Activated T-cell treated with anti-CD3 and anti-CD28 coated beads, Interleukin-2, amount 50 U/mL, for 72 hours (primary cell): ENCODE measurements at places on chromosomes 12 and 14.

GRCh38 chr12:26571560-26571959, 261.4 kb downstream of the ITPR2 start:
- H3K27me3 ChIP-seq: no peaks in the 10 kb centered on the region
- H3K36me3 ChIP-seq: peaks cover 2% of the 10 kb centered on the region
- no peak overlapping the region for H3K27ac ChIP-seq
- no peak overlapping the region for H3K4me3 ChIP-seq

GRCh38 chr12:110916295-110916875, 4.0 kb downstream of the MYL2 start:
- H3K27ac ChIP-seq: no peak overlapping the region
- H3K27me3 ChIP-seq: peaks cover 7% of the 10 kb centered on the region
- no peak for DNase-seq
- no peak overlapping the region for H3K4me3 ChIP-seq
- no peaks in the 10 kb centered on the region for H3K4me1 ChIP-seq
- H3K36me3 ChIP-seq: no peaks in the 10 kb centered on the region

- no peak overlapping the region for H3K27ac ChIP-seq
- no peaks in the 10 kb centered on the region for H3K4me1 ChIP-seq
- DNase-seq: no peak
- no peaks in the 10 kb centered on the region for H3K36me3 ChIP-seq
- H3K27me3 ChIP-seq: no peaks in the 10 kb centered on the region
- H3K4me3 ChIP-seq: no peak overlapping the region
Observed at GRCh38 chr12:41993283-41993682, 151.4 kb downstream of the GXYLT1 start.

GRCh38 chr14:36361210-36361853, 40.9 kb upstream of the MBIP start:
- peaks cover 12% of the 10 kb centered on the region for H3K27me3 ChIP-seq
- no peaks in the 10 kb centered on the region for H3K4me1 ChIP-seq
- DNase-seq: no peak
- H3K36me3 ChIP-seq: no peaks in the 10 kb centered on the region
- no peak overlapping the region for H3K27ac ChIP-seq
- no peak overlapping the region for H3K4me3 ChIP-seq

GRCh38 chr12:14402697-14403096, 37.2 kb downstream of the ATF7IP start:
- peak overlapping the region; percentile 80 for H3K4me3 ChIP-seq
- H3K4me1 ChIP-seq: peaks cover 81% of the 10 kb centered on the region
- H3K27me3 ChIP-seq: no peaks in the 10 kb centered on the region
- DNase-seq: no peak

- no peak for DNase-seq
- no peaks in the 10 kb centered on the region for H3K36me3 ChIP-seq
- H3K4me3 ChIP-seq: no peak overlapping the region
- no peaks in the 10 kb centered on the region for H3K4me1 ChIP-seq
Observed at GRCh38 chr14:25055992-25056687, 6.2 kb upstream of the STXBP6 start.

DNA sequence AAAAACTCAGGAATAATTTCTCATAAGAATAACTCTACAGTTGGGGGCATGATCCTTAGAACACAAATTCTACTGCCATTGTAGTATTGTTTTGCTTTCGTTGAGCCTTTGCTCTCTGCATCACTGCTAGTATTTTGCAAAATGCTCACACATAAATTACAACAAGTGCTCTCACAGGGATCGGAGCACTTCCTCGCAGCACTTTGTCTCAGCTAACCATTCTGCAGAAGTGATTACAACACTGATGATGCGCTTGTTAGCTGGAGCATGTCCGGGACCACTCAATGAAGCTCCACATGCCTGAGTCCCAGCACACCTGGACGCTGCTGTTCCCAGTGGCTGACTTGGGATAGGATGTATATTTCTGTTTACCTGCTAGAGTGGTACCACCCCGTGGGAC, 31.6 kb downstream of the MOAP1 start:
- H3K27ac ChIP-seq: no peak overlapping the region
- no peaks in the 10 kb centered on the region for H3K36me3 ChIP-seq
- no peak overlapping the region for H3K4me3 ChIP-seq
- DNase-seq: no peak
- H3K4me1 ChIP-seq: peaks cover 10% of the 10 kb centered on the region
- H3K27me3 ChIP-seq: no peaks in the 10 kb centered on the region

GRCh38 chr12:46152456-46152855, 116.4 kb downstream of the SLC38A1 start:
- H3K27me3 ChIP-seq: peaks cover 7% of the 10 kb centered on the region
- DNase-seq: no peak
- H3K27ac ChIP-seq: no peak overlapping the region
- H3K4me1 ChIP-seq: peaks cover 3% of the 10 kb centered on the region
- H3K36me3 ChIP-seq: peaks cover 8% of the 10 kb centered on the region

DNA sequence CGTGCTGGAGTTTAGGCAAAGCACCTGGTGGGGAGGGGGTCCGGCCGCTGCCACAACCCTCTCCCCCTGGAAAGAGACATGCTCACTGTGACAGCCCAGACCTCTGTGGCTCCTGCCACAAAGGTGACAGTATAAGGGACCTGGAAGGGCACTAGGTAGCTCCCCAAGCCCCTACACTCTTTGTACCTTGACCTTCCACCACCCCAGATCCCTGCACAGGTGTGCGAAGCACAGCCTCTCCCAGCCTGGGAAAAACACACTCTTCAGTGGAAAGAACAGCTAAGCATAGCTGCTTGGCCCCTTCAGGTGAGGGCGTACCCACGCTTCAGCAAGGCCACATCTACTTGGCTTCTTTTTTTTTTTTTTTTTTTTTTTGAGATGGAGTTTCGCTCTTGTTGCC, 4.9 kb upstream of the PLA2G1B start:
- H3K27me3 ChIP-seq: no peaks in the 10 kb centered on the region
- no peak overlapping the region for H3K4me3 ChIP-seq

- H3K4me3 ChIP-seq: peak overlapping the region; percentile 25
- no peak for DNase-seq
- H3K36me3 ChIP-seq: peaks cover 3% of the 10 kb centered on the region
- peak overlapping the region; percentile 76 for H3K27ac ChIP-seq
- peaks cover 14% of the 10 kb centered on the region for H3K27me3 ChIP-seq
- peaks cover 27% of the 10 kb centered on the region for H3K4me1 ChIP-seq
Observed at GRCh38 chr12:10386857-10387256, 3.0 kb downstream of the KLRK1 start.

DNA sequence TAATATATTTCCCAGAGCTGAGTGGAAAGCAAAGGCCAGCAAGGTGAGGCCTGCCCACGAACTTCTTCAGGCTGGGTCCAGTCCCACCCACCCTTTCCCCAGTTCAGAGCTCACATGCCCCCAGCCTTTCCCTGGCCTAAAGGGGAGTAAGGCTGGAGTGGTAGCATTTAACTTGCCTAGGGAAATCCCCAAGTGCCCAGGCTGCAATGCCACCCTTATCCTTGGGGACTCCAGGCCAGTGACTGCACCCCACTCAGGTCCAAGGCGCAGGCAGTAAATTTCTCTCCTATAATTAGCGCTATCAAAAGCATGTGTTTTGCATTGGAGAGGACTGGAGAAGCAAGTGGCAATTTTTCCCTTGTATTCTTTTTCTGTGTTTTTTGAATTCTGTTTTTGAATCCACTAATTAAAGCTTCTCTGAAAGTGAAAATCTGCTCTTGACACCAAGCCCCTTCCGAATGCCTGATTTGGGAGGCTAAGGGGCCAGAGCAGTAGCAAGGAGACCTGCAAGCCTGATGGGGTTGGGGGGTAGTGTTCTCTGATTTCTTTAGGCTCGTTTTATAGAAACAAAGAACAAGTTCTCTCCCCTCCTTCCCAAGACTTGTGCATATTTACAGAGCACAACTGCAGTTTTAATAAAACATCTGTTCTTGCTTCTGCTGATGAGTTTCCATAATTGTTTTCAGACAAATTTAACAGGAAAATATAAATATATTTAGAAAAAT, 3.5 kb upstream of the HOXC6 start:
- H3K4me1 ChIP-seq: peaks cover 26% of the 10 kb centered on the region
- H3K36me3 ChIP-seq: no peaks in the 10 kb centered on the region
- DNase-seq: no peak
- peaks cover 93% of the 10 kb centered on the region for H3K27me3 ChIP-seq
- H3K27ac ChIP-seq: no peak overlapping the region

DNA sequence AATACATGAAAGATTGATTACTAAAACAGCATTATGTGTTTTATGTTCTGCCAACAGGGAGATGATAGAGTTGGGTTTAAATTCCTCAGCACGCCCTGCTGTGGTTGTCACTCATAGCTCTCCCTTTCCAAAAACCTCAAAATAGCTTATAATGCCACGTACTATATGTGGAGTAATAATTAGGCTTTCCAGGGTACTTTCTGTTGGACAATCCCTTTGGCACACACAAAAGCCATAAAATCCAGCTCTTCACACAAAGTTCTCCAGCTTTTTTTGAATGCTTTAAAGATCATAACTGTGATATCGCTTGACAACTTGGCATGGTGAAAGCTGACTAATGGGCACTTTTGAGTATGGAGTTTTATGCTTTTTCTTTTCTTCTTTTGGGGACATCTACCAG, 145.3 kb upstream of the DCN start:
- H3K4me3 ChIP-seq: no peak overlapping the region
- DNase-seq: no peak
- no peak overlapping the region for H3K27ac ChIP-seq
- H3K27me3 ChIP-seq: peaks cover 6% of the 10 kb centered on the region

GRCh38 chr14:51096870-51097269, 2.0 kb upstream of the TRIM9 start:
- no peak for DNase-seq
- H3K4me3 ChIP-seq: no peak overlapping the region
- no peak overlapping the region for H3K27ac ChIP-seq
- no peaks in the 10 kb centered on the region for H3K36me3 ChIP-seq

DNA sequence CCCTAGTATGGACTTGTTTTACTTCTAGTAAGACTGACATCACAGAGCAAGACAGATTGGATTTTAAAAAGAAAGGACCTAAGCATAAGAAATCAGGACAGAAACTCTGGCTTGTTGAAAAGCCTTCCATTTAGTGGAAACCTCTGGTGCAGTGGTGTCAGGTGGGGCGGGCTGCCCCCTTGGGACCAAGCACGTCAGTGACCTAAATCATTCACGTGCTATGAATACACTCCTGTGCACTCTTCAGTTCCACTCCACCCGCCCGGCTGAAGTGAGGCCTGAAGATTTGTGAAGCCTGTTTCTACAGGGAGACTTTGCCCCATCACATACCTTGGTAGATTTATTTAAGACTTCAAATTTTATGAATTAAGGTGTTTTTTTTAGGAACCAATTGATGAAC, 58.2 kb upstream of the STRN3 start:
- H3K27me3 ChIP-seq: no peaks in the 10 kb centered on the region
- no peak overlapping the region for H3K27ac ChIP-seq
- H3K4me1 ChIP-seq: no peaks in the 10 kb centered on the region
- H3K4me3 ChIP-seq: no peak overlapping the region
- no peaks in the 10 kb centered on the region for H3K36me3 ChIP-seq

GRCh38 chr12:38776647-38777046, 128.7 kb downstream of the CPNE8 start:
- no peaks in the 10 kb centered on the region for H3K4me1 ChIP-seq
- no peak overlapping the region for H3K27ac ChIP-seq
- no peak for DNase-seq
- H3K4me3 ChIP-seq: no peak overlapping the region

GRCh38 chr14:100820957-100821356, 5.0 kb upstream of the MEG3 start:
- H3K27ac ChIP-seq: no peak overlapping the region
- no peak overlapping the region for H3K4me3 ChIP-seq
- peaks cover 7% of the 10 kb centered on the region for H3K4me1 ChIP-seq
- peaks cover 19% of the 10 kb centered on the region for H3K27me3 ChIP-seq
- no peak for DNase-seq

DNA sequence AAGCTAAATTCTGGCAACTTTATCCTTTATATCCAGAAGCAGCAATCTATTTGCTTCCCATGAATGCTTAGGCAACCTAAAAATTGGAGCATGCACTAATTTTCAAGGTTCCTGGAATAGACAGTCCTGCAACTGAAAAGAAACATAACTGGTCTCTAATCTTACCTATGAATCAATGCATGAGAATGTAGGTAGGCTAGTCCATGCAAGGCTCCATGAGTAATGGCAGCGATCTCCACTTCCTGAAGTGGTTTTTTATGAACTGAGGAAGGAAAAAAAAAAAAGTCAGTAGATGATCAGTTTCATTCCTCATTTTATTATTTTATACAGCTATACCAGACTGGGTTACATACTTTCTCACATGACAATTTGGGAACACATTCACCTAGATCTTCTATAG, 102.0 kb downstream of the PEBP1 start:
- H3K36me3 ChIP-seq: peaks cover 20% of the 10 kb centered on the region
- peak overlapping the region; percentile 63 for H3K27ac ChIP-seq
- H3K4me1 ChIP-seq: peaks cover 6% of the 10 kb centered on the region
- H3K4me3 ChIP-seq: no peak overlapping the region

DNA sequence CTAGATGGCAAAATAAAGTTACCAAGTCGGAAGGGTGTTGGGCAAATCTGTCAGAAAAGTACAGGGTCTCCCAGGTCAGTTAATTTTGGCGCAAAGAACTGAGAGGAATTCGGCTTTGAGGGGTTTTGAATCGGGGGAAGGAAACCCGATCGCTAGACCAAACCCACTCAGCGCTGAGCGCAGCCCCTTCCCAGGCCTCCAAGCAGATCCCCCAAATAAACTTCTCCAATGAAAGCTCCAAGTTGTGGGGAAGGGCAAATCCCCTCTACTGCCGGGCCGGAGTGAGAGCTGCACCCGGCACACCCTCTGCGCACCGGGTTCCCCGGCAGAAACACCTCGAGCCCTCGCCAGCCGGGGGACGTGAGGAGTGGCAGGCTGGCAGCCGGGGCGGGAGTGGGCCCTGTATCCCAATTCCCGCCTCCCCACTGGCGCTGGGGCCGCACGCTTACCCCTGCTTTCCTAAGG, 441 bp downstream of the E2F7 start:
- H3K36me3 ChIP-seq: peaks cover 5% of the 10 kb centered on the region
- H3K4me3 ChIP-seq: peak overlapping the region; percentile 92
- peaks cover 13% of the 10 kb centered on the region for H3K27me3 ChIP-seq

- no peaks in the 10 kb centered on the region for H3K36me3 ChIP-seq
- peak overlapping the region; percentile 95 for H3K4me3 ChIP-seq
- H3K4me1 ChIP-seq: peaks cover 29% of the 10 kb centered on the region
- no peak for DNase-seq
Observed at GRCh38 chr14:63544591-63545299, 1.6 kb upstream of the PPP2R5E start.

DNA sequence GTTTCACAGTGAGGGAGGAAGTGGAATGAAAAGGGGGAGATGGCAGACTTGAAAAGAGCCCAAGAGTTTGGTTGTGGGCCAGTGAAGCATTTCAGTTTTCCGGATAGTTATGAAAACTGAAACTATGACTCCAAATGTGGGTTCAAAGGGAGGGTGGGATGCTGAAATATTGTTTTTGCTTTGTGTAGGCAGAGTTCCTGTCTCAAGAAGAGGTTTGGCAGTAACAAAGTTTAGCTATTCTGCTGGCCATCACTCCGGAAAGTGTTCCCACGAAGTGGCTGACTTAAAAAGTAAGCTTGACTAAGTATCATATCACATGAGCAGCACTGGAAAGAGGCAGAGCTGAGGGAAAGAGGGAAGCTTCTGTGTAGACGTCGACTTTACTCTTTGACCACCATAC, 85.2 kb downstream of the CAND1 start:
- DNase-seq: peak; percentile 2
- H3K27ac ChIP-seq: no peak overlapping the region
- no peaks in the 10 kb centered on the region for H3K27me3 ChIP-seq
- H3K36me3 ChIP-seq: peaks cover 2% of the 10 kb centered on the region
- no peak overlapping the region for H3K4me3 ChIP-seq
- H3K4me1 ChIP-seq: peaks cover 31% of the 10 kb centered on the region

- peaks cover 5% of the 10 kb centered on the region for H3K4me1 ChIP-seq
- H3K36me3 ChIP-seq: no peaks in the 10 kb centered on the region
- no peak for DNase-seq
- peaks cover 55% of the 10 kb centered on the region for H3K27me3 ChIP-seq
- H3K4me3 ChIP-seq: no peak overlapping the region
Observed at GRCh38 chr14:69036757-69037506, 57.8 kb upstream of the ACTN1 start.

GRCh38 chr14:73239393-73240241, 2.3 kb downstream of the PAPLN start:
- no peak for DNase-seq
- H3K4me1 ChIP-seq: peaks cover 42% of the 10 kb centered on the region
- no peak overlapping the region for H3K4me3 ChIP-seq
